Endothelial cell of umbilical vein (primary cell): ENCODE measurements at places on chromosomes 5 and 9.

GRCh38 chr5:27568811-27569210 is 530.4 kb upstream of the CDH9 start:
- DNase-seq = no peak

- no peak for DNase-seq
These were observed 3.7 kb upstream of the CAMK2A start for GRCh38 chr5:150293091-150293941.

DNA sequence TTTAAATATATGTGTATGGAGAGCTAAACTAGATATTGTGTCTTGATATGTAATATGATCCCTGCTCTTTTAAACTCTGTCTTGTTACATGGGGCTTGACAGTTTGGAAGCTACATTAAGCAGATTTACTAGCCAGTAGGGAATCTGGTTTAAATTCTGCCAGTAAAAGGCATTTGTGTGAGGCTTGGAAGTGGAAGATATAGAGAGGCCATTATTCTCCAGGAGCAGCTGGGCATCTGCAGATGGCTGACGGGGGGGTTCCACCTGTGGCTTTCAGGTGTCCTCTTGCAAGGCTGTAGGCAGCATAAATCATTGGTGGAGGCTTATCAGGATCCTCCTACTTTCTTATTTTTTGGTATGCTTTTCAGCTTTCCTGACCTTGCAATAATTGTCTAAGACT is 179.1 kb upstream of the FBXL7 start:
- no peak for DNase-seq

DNA sequence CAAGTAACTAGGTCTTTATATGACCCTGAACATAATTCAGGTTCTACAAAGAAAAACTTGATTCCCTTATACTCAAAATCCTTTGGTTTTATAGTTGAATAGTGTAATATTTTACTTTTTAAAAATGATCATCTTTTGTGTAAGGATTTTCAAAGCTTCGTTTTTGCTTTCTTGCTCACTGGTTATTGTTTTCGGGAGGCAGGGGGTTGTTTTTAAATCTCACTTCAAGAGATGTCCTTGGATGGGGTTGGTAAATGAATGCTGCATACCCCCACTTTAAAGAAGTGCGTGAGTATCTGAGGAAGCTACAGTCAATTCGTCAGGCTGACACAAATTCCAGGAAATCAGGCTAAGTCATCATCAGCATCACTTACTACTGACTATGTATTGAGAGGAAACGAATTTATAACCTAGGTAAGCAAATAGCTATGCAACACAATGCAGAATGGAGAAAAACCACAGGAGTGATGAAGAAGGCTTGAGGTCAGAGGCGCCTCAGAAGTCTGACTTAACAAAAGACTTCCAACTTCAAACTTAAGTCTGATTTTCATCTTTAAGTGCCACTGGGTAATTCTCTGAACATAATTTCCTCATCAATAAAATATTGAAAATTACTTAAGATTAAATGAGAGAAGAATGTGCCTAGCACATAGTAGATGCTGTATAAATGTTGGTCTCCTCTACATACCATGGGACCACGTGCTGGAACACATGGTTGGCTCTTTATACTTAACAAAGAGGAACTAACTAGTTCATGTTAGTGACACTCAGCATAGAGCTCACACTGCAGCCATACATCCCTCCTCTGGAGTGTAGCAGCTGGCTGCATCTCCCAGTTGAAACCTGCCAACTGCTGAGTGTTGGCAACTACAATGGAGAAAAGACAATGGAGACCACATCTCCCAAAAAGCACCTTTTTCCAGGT is 106.0 kb upstream of the KIF2A start:
- DNase-seq = no peak

DNA sequence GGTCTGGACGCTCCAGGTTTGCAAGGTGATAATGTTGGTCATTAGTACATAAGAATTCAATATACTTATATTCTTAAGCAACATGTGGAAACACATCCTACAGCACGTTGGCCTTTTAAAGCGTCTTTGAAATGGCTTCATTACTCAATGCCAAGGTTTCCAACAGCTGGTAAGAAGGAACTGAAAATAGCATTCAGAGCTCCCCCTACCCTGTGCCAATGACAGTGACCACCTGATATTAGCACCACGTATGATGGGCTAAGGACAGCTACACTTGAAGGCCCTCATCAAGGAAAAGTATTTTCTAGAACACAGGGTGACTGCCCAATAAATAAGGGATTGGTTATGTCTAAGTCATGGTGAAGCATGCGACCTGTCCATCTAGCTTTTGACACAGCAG is 9.9 kb downstream of the ZNF622 start:
- DNase-seq = no peak

DNA sequence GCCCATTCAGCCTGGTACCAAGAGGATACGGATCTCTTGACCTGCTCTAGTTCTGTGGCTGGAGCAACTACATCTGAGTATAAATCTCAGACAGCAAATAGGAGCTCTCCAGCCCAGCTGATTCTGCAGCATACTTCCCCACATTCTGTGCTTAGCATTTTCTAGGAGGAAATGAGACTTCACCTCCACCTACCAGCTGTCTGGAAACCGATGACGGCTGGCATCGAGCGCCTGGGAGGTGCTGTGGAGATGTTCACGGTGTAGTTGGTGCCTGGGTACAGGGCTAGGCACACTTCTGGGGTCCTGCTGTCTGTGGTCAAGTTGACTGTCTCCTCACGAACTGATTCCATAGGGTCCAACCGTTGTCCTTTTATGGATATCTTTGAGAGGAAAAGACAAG is 63.6 kb downstream of the SUSD1 start:
- no peak for DNase-seq
